ENCODE measurements at places on chromosomes 12 and 14. TPM values are rescaled to one million over a fixed set of nuclear protein-coding genes. Genes with fewer than 3 reads are reported as not detected.

DNA sequence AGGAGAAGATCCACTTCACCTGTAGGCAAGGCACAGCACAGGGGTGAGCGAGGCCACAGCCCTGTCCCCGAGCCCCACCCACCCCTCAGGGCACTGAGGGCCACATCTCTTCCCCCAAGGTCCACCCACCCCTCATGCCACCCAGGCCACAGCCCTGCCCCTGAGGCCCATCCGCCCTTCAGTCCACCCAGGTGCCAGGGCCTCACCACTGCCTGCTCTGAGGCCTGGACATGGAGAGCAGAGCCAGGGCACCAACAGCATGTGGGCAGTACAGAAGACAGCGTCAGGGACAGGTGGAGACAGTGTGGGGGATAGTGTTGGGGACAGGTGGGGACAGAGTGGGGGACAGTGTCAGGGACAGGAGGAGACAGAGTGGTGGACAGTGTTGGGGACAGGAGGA is 138.3 kb downstream of the TMEM121 start:
- H3K4me1 ChIP-seq: no peaks in the 10 kb centered on the region
- H3K36me3 ChIP-seq: no peaks in the 10 kb centered on the region
- DNase-seq: no peak
- H3K27ac ChIP-seq: no peak overlapping the region

DNA sequence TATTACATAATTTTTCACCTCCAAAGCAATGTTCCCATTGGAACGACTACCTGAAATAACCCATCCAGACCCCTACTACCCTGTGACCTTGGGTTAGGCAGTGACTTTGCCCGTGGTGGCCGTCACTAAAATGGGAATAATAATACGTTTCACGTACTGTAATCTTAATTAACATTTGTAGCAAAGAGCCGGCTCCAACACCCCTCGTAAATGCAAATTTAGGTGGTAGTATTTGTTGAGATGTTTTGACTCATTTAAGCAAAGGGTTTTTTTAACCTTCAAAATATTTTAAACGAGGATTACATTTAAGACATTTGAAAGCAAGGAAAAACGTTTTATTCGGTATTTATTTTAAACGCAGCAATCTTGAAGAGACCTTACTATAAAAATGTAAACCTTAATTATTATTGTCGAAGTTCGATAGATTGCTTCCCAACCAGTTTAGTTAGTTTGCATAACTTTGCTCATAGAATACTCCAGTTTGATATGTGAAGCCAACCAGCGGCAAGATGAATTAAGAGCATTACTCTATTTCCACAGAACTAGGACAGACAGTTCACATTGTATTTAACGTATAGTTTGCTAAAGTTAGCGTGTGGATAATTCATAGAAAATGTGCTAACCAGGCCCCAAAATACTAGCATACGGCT is 1.4 kb upstream of the ARID2 start:
- H3K36me3 ChIP-seq: no peaks in the 10 kb centered on the region
- peak overlapping the region; percentile 99 for H3K27ac ChIP-seq
- no peak for DNase-seq
- H3K4me1 ChIP-seq: peaks cover 46% of the 10 kb centered on the region
- H3K27me3 ChIP-seq: no peaks in the 10 kb centered on the region
- peak overlapping the region; percentile 91 for H3K4me3 ChIP-seq

DNA sequence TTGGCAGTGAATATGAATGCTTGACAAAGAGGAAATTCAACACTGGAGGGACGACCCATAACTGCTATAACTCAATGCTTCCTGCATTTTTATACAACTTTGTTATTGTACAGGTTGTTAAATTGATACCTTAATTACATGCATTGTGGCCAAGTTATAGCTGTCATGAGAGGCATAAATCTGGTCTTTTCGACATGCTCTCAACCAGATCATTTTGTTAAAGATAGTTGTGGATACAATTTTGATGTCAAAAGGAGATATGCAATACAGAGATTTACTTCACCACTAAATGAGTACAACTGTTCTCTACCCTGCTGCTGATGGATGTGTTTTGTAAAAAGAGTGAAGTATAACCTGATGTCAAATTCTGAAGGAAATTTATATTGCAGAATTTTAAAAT is 946.0 kb downstream of the GALC start:
- no peaks in the 10 kb centered on the region for H3K27me3 ChIP-seq
- no peak overlapping the region for H3K4me3 ChIP-seq
- H3K4me1 ChIP-seq: no peaks in the 10 kb centered on the region
- no peaks in the 10 kb centered on the region for H3K36me3 ChIP-seq

- no peaks in the 10 kb centered on the region for H3K27me3 ChIP-seq
- no peaks in the 10 kb centered on the region for H3K4me1 ChIP-seq
- H3K4me3 ChIP-seq: no peak overlapping the region
- no peak for DNase-seq
- no peak overlapping the region for H3K27ac ChIP-seq
Measured at GRCh38 chr12:52419656-52420055, 13.5 kb upstream of the KRT82 start.

GRCh38 chr12:57146961-57147944 is at the start of gene LRP1-AS:
TSS of gene LRP1-AS (minus strand) at chr12:57147619.
- H3K36me3 ChIP-seq: no peaks in the 10 kb centered on the region
- peaks cover 17% of the 10 kb centered on the region for H3K4me1 ChIP-seq
- no peak within 1 kb of the TSS for H3K4me3 ChIP-seq

- peaks cover 12% of the 10 kb centered on the region for H3K4me1 ChIP-seq
- no peak for DNase-seq
- no peak overlapping the region for H3K4me3 ChIP-seq
Measured at GRCh38 chr14:99159341-99160340, 112.4 kb downstream of the BCL11B start.

- H3K27ac ChIP-seq: no peak overlapping the region
- peaks cover 16% of the 10 kb centered on the region for H3K4me1 ChIP-seq
- H3K4me3 ChIP-seq: no peak overlapping the region
Measured at GRCh38 chr12:105803292-105803691, 335.5 kb downstream of the NUAK1 start.

DNA sequence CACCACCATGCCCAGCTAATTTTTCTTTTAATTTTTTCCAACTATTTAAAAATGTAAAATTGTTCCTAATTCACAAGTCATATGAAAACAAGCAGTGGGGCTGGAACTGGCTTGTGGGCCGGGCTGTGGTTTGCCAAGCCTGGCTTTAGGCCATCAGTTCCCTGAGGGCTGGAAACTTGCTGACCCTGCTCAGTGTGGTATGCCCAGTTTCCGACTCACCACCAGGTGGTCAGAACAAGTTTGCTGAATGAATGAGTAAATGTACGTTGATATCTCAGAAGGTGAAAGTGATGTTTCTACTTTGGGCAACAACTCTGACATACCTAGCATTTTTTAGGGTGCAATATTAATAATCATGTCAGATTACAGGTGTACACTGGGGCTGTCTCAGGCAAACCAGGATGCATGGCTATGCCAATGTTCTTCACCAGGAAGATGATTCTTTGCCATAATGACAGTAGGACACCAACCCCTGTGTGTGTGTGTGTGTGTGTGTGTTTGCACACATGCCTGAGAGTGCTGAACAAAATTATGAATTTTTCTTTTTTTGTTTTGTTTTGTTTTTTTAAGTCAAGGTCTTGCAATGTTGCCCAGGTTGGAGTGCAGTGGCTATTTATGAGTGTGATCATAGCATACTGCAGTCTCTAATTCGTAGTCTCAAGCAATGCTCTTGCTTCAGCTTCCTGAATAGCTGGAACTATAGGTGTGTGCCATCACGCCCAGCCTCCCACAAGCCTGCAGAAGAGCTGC is 106.1 kb downstream of the PTPN11 start:
- DNase-seq: no peak
- H3K36me3 ChIP-seq: no peaks in the 10 kb centered on the region
- no peak overlapping the region for H3K27ac ChIP-seq
- H3K4me3 ChIP-seq: no peak overlapping the region
- H3K4me1 ChIP-seq: no peaks in the 10 kb centered on the region

GRCh38 chr12:101780599-101780998 is 41.3 kb upstream of the SYCP3 start:
- DNase-seq: no peak
- no peak overlapping the region for H3K4me3 ChIP-seq
- H3K27ac ChIP-seq: no peak overlapping the region
- H3K27me3 ChIP-seq: no peaks in the 10 kb centered on the region
- peaks cover 7% of the 10 kb centered on the region for H3K36me3 ChIP-seq

DNA sequence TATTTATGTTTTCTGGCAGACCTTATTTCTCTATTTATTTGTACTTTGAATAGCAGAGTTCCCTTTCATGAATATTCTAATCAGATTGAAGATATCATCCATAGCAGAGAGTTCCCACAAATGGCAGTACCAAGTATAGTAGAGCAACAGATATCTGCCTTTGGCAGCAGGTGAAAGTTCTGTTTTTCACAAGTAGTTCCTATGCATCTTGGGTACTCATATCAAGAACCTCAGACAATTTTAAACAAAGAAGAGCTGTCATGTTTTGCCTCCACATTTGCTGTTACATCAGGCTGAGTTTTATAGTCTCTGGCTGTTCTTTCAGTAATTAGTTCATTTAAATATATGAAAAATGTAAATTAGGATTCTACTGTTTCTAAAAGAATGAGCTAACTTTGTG is 252.0 kb downstream of the KCNC2 start:
- H3K36me3 ChIP-seq: no peaks in the 10 kb centered on the region
- no peaks in the 10 kb centered on the region for H3K4me1 ChIP-seq
- no peak overlapping the region for H3K27ac ChIP-seq
- H3K4me3 ChIP-seq: no peak overlapping the region
- no peak for DNase-seq

DNA sequence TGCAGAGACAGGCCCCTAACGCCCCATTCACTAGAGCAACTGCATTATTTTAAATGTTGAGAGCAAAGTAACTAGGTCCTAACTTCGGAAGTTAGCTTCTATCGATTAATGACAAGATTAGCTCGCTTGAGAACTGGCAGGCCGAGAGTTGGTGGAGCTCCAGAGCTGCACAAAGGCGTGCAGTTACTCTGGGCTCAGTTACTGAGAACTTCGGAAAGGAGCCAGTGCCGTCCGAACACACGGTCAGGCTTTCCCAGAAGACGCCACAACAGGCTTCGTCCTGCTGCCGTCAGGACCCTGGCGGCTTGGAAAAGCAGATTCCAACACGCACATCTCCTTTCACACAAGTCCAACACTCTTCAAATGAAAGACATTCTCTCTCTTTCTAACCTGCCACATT is 45.4 kb upstream of the TESC start:
- no peak overlapping the region for H3K27ac ChIP-seq
- H3K36me3 ChIP-seq: no peaks in the 10 kb centered on the region
- no peaks in the 10 kb centered on the region for H3K27me3 ChIP-seq
- peaks cover 5% of the 10 kb centered on the region for H3K4me1 ChIP-seq
- H3K4me3 ChIP-seq: no peak overlapping the region

GRCh38 chr14:38399652-38400051 is 143.8 kb upstream of the CLEC14A start:
- no peaks in the 10 kb centered on the region for H3K4me1 ChIP-seq
- H3K27me3 ChIP-seq: no peaks in the 10 kb centered on the region
- H3K27ac ChIP-seq: no peak overlapping the region
- no peak for DNase-seq
- H3K36me3 ChIP-seq: no peaks in the 10 kb centered on the region

DNA sequence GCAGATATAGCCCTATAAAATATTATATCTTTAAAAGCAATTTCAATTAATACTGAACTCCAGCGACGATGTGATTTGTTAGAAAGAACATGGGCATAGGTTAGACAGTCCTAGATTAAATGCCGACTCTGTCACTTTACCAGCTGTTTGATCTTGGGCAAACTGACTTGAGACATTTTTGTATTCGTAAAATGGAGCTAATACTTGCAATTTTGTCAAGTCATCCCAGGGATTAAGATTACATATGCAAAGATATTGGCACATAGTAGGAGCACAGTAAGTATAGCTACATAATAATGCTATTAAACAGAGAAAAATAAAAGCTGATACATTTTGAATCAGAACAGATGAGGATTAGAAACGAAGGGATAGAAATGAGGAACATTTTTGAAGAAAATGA is 9.0 kb downstream of the INSM2 start:
- H3K27me3 ChIP-seq: no peaks in the 10 kb centered on the region
- no peak for DNase-seq
- H3K4me3 ChIP-seq: no peak overlapping the region
- H3K27ac ChIP-seq: no peak overlapping the region
- no peaks in the 10 kb centered on the region for H3K4me1 ChIP-seq

DNA sequence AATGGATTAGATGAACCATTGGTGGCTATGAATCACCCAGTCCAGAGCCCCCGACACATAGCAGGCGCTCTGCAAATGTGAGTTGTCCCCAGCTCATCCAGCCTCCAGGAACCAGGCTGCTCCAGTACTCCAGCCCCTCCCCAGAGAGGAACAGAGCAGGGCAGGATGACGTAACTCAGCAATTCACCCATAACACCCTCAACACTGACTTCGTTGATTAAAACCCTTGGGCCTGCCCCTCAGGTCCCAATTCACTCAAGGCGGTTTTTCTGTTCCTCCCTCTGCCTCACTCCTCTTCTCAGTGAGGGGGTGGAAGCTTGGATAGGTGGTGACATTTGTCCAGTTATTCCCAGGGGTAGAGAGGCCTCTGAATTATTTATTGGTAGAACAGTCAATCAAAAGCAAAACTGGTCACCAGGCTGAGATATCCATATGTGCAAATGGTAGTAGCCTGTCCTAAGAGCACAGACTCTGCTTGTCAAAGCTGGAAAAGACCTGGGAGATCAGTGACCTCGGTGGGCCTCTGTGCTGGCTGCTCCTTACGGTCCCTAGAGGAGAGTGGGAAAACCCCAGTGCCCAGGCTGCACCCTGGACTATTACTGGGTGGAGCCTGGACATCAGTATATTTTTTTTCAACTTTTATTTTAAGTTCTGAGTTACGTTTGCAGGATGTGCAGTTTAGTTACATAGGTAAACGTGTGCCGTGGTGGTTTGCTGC is 97.0 kb downstream of the CMKLR1 start:
- no peak for DNase-seq
- no peak overlapping the region for H3K4me3 ChIP-seq
- no peaks in the 10 kb centered on the region for H3K27me3 ChIP-seq
- H3K4me1 ChIP-seq: no peaks in the 10 kb centered on the region
- no peaks in the 10 kb centered on the region for H3K36me3 ChIP-seq

Gene ERP27
- not detected for total RNA-seq

Gene C1RL
- 15.4 TPM for total RNA-seq

Gene PZP
- 0.07 TPM for total RNA-seq

Gene NKX2-1
- total RNA-seq: not detected

Gene KIF21A
- 30.0 TPM for total RNA-seq

Gene SSPN
- total RNA-seq: 23.0 TPM

Gene CCDC38
- total RNA-seq: not detected

Gene UNC79
- total RNA-seq: 0.41 TPM

Gene FITM1
- total RNA-seq: 45.3 TPM
